Activated CD4-positive, alpha-beta memory T cell treated with anti-CD3 and anti-CD28 coated beads, Interleukin-2, amount 10 ng/mL, durations not matched to agents 7 days and 5 days (primary cell): ENCODE measurements at places on chromosomes 2 and 18. TPM values are rescaled to one million over a fixed set of nuclear protein-coding genes. Genes with fewer than 3 reads are reported as not detected.

Gene TMEM178A
- total RNA-seq = 0.43 TPM

Gene ERMN
- 3.1 TPM for total RNA-seq

Gene CGREF1
- total RNA-seq = 0.75 TPM

Gene VAMP8
- total RNA-seq = 133 TPM

Gene SLC38A11
- total RNA-seq = not detected

Gene SYT4
- total RNA-seq = not detected

Gene DSEL
- total RNA-seq = 0.18 TPM

Gene CABLES1
- 2.7 TPM for total RNA-seq

Gene NOSTRIN
- not detected for total RNA-seq

Gene TTN
- total RNA-seq = 2.1 TPM

Gene AQP12B
- not detected for total RNA-seq

Gene DSG1
- not detected for total RNA-seq

Gene LAMA1
- not detected for total RNA-seq

Gene LRATD1
- total RNA-seq = not detected

Gene CPS1
- total RNA-seq = 0.86 TPM
